Effector memory CD4-positive, alpha-beta T cell (primary cell): ENCODE measurements at places on chromosomes 7 and 10.

DNA sequence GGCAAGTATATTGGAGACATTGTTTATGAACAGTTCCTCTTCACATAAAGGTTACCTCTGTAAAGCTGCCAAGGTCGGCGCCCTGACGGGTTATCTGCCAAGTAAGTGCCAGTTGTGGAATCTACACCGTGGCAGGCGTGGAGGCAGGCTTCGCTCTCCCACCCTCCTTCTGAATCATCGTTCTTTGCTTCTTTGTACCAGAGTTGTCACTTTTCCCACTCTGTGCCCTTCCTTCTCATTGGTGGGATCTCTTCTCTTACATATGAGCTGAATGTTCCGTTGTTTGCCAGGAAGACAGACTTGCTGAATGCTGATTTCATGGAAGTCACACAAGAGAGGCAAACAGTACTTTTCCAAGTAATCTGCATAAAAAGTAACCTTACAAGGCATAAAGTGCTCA is 40.6 kb upstream of the PTPRZ1 start:
- H3K4me3 ChIP-seq, result no peak overlapping the region
- no peaks in the 10 kb centered on the region for H3K4me1 ChIP-seq
- no peak overlapping the region for H3K27ac ChIP-seq
- H3K36me3 ChIP-seq, result no peaks in the 10 kb centered on the region
- DNase-seq, result no peak

GRCh38 chr7:120370954-120371353 is 98.0 kb downstream of the KCND2 start:
- H3K27me3 ChIP-seq, result no peaks in the 10 kb centered on the region
- no peaks in the 10 kb centered on the region for H3K4me1 ChIP-seq
- no peaks in the 10 kb centered on the region for H3K36me3 ChIP-seq
- no peak overlapping the region for H3K27ac ChIP-seq

GRCh38 chr10:75040576-75040975 is 70.9 kb upstream of the SAMD8 start:
- no peak for DNase-seq
- H3K4me3 ChIP-seq, result no peak overlapping the region
- H3K4me1 ChIP-seq, result peaks cover 6% of the 10 kb centered on the region
- H3K27me3 ChIP-seq, result no peaks in the 10 kb centered on the region

GRCh38 chr10:108362961-108363360 is 1198.5 kb upstream of the SORCS1 start:
- no peaks in the 10 kb centered on the region for H3K4me1 ChIP-seq
- H3K36me3 ChIP-seq, result no peaks in the 10 kb centered on the region
- H3K27ac ChIP-seq, result no peak overlapping the region

DNA sequence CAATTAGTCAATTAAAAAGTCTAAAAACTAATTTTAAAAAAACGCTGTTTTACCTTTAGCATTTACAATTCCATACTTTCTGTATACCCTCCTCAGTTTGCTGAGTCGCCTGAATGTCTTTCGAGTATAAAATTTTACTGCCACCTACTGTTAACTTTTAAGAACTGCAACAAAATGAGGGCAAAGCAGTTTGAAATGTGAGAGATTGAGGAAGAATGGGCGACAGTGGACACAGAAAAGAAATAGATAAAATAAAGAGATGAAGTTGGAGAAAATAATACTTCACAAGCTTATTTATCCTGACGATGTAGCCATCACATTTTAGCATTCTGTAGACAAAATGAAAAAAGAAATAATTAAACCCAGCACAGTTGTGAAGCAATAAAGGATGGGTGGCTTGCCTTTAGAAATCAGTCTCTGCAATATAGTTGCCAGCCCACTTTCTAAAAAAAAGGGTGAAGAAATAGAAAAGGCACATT is 110.8 kb upstream of the PTN start:
- H3K27ac ChIP-seq, result no peak overlapping the region
- DNase-seq, result no peak
- no peaks in the 10 kb centered on the region for H3K4me1 ChIP-seq
- H3K4me3 ChIP-seq, result no peak overlapping the region
- no peaks in the 10 kb centered on the region for H3K36me3 ChIP-seq
- H3K27me3 ChIP-seq, result no peaks in the 10 kb centered on the region

DNA sequence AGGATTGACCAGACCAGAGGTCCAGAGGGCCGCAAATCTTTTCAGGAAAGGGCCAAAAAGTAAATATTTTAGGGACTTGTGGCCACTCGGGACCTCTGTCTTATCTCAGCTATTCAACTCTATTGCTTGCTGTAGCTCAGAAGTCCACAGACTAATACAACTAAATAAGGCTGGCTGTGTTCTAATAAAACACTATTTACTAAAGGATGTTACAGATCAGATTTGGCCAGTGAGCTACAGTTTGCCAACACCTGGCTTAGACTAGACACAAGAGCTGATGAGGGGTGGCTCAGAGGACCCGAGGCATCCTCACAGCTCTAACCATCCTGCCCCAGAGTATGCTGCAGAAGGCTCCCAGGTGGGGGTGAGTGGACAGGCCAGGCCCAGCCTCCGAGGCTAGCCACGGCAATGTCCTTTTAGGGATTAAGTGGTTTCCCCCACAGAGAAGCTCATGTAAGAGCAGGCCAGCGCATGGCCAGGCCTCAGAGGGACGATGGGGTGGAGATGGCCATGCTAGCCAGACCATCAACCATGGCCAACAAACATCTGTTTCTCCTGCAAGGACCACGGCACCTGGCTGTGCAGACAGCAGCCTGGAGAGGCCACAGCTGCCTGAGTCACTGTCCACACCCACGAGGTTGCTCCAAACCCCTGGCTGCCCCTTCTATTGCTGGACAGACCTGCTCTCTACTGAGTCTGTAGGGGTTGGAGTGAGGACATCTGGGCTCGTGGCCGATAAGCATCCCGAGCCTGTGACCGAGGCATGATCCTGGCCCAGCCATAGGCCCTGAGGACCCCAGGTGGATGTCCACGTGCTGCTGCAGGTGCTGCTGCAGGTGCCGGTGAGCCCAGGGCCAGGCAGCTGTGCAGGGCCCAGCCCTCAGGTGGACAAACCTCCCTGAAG is 76.5 kb downstream of the AFAP1L2 start:
- no peak overlapping the region for H3K27ac ChIP-seq
- no peaks in the 10 kb centered on the region for H3K4me1 ChIP-seq
- H3K27me3 ChIP-seq, result no peaks in the 10 kb centered on the region
- DNase-seq, result no peak
- H3K4me3 ChIP-seq, result no peak overlapping the region
- H3K36me3 ChIP-seq, result no peaks in the 10 kb centered on the region

GRCh38 chr7:32905175-32905662 is 13.7 kb upstream of the KBTBD2 start:
- H3K27ac ChIP-seq, result peak overlapping the region; percentile 77
- H3K27me3 ChIP-seq, result no peaks in the 10 kb centered on the region
- H3K4me3 ChIP-seq, result peak overlapping the region; percentile 35
- peaks cover 7% of the 10 kb centered on the region for H3K4me1 ChIP-seq
- DNase-seq, result peak; percentile 62

GRCh38 chr10:79416578-79417255 is 28.7 kb downstream of the ZCCHC24 start:
- H3K36me3 ChIP-seq, result no peaks in the 10 kb centered on the region
- no peaks in the 10 kb centered on the region for H3K27me3 ChIP-seq
- H3K27ac ChIP-seq, result no peak overlapping the region
- no peak for DNase-seq
- H3K4me3 ChIP-seq, result no peak overlapping the region

GRCh38 chr7:112476390-112477052 is 4.3 kb upstream of the LSMEM1 start:
- no peak overlapping the region for H3K4me3 ChIP-seq
- H3K27ac ChIP-seq, result no peak overlapping the region
- no peak for DNase-seq
- H3K27me3 ChIP-seq, result no peaks in the 10 kb centered on the region
- no peaks in the 10 kb centered on the region for H3K4me1 ChIP-seq

DNA sequence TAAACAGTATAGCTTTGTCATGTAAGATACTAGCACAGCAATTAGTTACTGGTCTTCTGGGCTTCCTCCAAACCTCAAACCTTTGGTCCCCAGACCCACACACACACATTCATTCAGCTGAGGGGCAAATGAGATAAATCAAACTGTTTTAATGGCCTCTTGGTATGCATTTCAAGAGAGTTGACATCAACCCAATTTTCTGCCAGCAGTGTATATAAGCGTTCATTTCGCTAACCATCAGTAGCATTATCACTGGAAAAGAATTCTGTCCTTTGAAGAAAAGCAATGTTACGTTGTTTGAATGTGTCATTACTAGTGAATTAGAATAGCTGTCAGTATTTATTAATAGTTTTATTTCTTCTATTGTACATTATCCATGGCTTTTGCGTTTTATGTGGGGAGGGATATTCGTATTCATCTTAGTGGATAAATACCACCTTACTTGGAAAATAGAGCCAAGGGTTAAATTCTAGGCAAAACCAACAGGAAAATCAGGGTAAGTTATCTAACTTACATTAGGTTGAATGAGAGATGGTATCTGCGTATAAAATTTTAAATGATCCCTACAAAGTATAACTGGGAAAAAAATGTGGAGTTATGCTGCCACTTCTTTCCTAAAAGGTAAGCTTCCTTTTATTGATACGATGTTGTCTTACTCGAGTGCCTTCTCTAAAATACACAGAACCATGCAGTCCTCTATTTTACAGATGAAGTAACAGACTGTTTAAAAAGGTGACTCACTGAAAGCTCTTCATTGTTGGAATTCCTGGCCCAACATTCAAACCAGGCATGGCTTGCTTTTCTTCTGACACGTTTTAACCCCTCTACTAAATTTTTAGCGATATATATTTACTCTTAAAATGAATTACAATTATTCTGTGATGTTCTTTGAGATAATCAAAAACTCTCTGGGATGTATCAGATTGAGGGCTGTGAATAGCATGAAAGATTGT is 2.0 kb upstream of the ZMYND11 start:
- no peak overlapping the region for H3K27ac ChIP-seq
- H3K4me3 ChIP-seq, result no peak overlapping the region
- no peak for DNase-seq
- peaks cover 13% of the 10 kb centered on the region for H3K4me1 ChIP-seq
- H3K36me3 ChIP-seq, result no peaks in the 10 kb centered on the region
- H3K27me3 ChIP-seq, result no peaks in the 10 kb centered on the region

GRCh38 chr7:143069912-143070500 is 17.9 kb downstream of the OR6V1 start:
- no peak overlapping the region for H3K4me3 ChIP-seq
- DNase-seq, result no peak
- no peak overlapping the region for H3K27ac ChIP-seq
- no peaks in the 10 kb centered on the region for H3K4me1 ChIP-seq
- H3K36me3 ChIP-seq, result no peaks in the 10 kb centered on the region

DNA sequence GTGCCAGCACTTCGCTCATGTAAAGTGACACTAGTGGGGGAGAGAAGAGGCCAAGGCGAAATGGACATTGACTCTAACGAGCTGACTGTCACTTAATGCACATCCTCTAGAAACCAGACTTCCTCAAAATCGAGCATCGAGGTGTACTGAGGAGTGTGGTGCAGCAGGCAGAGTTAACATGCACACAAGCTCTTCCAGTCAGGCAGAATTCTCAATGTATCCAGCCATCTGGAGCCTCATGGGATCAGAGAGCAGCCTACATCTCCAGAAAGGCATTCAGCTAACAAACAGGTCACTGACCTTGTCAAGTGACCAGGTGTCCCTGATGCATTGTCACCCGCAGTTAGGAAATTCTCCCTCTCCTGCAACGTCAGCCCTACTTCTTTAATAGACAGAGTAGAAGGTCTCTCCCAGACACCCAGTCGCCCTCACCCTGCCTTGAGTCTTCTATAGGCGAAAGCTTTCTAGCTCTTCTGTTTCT is 259.8 kb upstream of the AOAH start:
- no peak overlapping the region for H3K27ac ChIP-seq
- H3K27me3 ChIP-seq, result no peaks in the 10 kb centered on the region
- H3K4me1 ChIP-seq, result no peaks in the 10 kb centered on the region
- H3K4me3 ChIP-seq, result no peak overlapping the region
- H3K36me3 ChIP-seq, result no peaks in the 10 kb centered on the region

DNA sequence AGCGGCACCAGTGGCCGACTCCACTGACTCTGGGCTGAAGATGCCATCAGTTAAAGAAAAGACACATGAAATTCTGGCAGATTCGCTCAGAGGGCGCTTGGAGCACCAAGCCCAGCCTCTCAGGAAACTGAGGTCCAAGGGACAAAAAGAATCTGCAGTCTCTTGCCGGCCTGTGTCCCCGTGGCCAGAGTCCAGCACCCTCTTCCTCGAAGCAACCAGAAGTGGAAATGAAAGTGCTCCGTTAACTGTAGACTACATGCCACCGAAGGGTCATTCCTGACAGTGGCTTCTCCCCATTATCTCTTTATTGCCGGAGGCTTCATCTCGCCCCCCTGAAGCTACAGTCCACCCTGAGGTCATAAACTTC is 1.0 kb upstream of the CHST15 start:
- peaks cover 5% of the 10 kb centered on the region for H3K27me3 ChIP-seq
- no peak overlapping the region for H3K27ac ChIP-seq
- H3K36me3 ChIP-seq, result no peaks in the 10 kb centered on the region
- no peak overlapping the region for H3K4me3 ChIP-seq

DNA sequence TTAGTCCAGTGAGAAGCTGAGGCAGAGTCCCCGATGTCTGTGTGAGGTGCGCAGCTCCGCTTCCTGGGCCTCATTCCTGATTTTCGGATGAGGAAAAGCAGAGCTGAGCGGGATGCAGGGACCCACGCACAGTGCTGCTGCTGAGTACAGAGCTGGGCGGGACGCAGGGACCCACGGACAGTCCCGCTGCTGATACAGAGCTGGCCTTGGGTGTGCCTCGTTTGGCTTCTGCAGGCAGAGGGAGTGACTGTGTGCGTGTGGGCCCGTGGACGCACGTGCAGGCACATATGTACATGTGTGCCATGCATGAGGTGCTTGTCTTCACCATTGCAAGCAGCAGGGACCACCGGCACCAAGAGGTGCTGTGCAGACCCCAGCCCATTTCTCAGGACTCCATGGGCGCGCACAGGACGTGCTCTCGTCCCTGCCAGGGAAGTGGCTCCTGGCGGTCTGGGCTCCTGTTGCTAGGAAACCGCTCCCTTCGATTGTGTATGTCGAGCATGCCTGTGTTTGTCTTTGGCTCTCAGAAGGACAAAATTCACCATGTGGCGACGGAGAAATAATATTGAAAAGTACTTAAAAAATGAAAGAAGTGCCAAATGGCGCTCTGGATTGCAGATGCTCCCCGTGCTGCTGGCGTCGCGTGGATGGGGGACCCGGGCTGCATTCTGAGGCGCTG is 303.8 kb upstream of the MKI67 start:
- no peaks in the 10 kb centered on the region for H3K4me1 ChIP-seq
- DNase-seq, result no peak
- no peaks in the 10 kb centered on the region for H3K36me3 ChIP-seq
- no peak overlapping the region for H3K27ac ChIP-seq
